Urinary bladder (tissue), 4 donors: ENCODE measurements at places on chromosomes 5 and 9. TPM values are rescaled to one million over a fixed set of nuclear protein-coding genes. Genes with fewer than 3 reads are reported as not detected.

DNA sequence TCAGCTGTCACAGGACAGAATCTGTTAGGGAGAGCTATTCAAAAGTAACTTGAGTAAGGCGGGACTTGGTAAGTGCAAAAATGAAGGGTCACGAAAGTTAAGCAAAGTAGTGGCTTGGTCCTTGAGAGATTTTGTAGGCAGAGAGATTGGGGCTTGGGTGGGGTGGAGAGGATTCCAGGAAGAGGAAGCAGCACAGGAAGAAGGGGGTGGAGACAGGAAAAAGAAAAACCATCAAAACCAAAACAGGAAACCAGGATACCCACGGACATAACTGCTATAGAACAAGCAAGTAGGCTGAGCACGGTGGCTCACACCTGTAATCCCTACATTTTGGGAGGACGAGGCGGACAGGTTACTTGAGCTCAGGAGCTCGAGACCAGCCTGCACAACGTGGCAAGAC is 3.7 kb downstream of the ROPN1L start:
- no peak for DNase-seq

GRCh38 chr5:116528519-116529234 is 45.9 kb downstream of the SEMA6A start:
- DNase-seq = no peak

GRCh38 chr9:113306566-113306965 is 3.4 kb upstream of the RNF183 start:
- DNase-seq = no peak

DNA sequence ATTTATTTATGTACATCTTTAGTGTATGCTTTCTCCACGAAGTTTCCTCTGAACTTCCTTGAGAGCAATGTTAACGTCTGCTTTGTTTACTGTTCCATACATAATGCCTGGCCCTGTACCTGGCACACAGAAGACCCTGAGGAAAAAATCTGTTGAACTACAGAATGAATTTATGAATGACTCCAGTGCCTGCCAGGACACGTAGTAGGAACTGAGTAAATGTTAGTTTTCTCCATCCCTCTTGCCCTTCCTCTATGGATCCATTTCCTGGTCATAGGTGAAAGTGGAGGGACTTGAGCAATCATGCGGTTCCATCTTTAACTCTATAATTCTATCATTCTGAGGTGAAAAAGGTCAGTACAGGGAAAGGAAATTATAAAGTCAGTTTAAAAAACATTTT is 117.7 kb downstream of the MAPKAP1 start:
- no peak for DNase-seq

- no peak for DNase-seq
Observed at GRCh38 chr5:39231705-39232525, 12.6 kb upstream of the FYB1 start.

GRCh38 chr5:53879708-53880323 is 319.4 kb downstream of the NDUFS4 start:
- DNase-seq = no peak

- DNase-seq = no peak
Observed at GRCh38 chr5:6786786-6787495, 73.7 kb downstream of the TENT4A start.

- no peak for DNase-seq
Observed at GRCh38 chr5:87807783-87808182, 395.1 kb upstream of the CCNH start.

- no peak for DNase-seq
Observed at GRCh38 chr5:909086-909485, 16.4 kb downstream of the TRIP13 start.

DNA sequence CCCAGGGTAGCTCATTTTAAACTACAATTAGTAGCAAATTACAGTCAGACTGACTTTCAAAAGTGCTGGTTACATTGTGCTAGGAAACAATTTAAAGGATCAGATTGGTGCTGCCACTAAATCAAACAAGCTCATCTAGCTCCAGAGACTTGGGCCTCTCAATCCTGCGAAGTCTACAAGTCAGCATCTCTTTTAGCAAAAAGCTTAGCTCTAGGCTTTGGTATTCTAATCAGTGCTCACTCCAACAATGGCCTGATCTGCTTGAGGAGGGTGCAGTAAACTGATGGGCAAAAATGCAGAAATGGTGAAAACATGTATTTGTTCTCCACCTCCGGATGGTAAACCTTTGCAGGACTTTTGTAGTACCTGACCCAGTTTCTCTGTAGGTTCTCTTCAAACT is 47.0 kb upstream of the SEMA6A start:
- no peak for DNase-seq

DNA sequence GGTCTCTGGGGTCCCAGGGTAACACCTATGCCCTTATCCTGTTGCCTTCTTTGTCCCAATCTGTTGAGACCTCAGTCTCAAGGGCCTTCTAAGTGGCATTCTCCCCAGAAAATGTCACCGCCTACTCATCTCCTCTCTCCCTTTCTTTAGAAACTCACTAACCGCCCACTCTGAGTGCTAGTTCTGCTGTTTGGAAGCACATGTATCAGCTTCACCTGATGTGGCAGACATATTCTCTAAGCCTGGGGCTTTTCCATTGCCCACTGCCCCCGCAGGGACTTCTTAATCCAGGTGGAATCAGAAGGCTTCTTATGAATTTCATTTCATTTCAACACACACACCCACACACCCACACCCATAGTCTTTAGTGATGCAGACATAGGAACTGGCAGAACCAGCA is 165.1 kb downstream of the ASTN2 start:
- DNase-seq = no peak

GRCh38 chr5:1833264-1834021 is 32.2 kb downstream of the NDUFS6 start:
- no peak for DNase-seq

- no peak for DNase-seq
Observed at GRCh38 chr5:168950241-168950951, 350.5 kb downstream of the SLIT3 start.

DNA sequence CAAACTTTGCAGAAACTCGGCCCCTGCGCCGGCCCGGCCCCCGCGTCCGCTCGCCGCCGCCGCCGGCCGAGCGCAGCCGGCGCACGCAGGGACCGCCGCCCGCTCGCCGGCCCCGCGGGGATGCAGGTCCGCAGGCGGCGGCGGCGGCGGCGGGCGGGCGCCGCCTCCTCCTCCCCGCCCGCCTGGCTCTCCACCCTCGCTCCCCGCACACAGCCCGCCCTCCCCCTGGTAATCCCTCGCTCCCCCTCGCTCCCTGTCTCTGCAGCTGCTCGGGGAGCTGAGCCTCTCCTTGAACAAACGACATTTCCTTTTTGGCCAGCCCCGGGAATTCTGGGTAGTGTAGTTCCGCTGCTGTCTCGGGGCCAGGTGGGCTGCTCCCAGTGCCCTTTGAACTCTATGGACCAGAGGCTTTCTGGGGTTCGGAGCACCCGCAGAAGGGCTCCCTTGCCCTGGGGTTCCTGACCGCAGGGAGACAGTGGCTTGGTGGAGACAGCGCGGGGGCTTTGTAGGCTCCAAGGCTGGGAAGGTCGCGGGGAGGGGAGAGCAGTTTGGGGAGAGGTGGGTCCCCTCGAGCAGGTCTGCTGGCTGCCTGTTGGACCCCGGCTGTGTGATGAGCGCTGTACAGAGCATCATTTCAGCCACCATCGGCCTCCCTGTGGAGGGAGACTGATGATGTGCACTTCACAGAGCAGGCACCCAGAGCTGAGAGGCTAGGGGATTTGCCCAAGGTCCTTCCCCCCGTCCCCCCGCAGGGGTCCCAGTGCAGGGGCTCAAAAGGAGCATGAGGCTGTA is 1.8 kb upstream of the FAM78A start:
- DNase-seq = peak; percentile 49

INSL6 gene
- total RNA-seq = not detected

TOR1A gene
- total RNA-seq = 20.5 TPM

NEURL1B gene
- 52.4 TPM for total RNA-seq

RAI14 gene
- total RNA-seq = 83.9 TPM

CNTFR gene
- total RNA-seq = 5.6 TPM

CAMK2A gene
- total RNA-seq = 1.8 TPM

SLC22A4 gene
- 2.2 TPM for total RNA-seq
